ENCODE measurements at places on chromosomes 5 and 9.

DNA sequence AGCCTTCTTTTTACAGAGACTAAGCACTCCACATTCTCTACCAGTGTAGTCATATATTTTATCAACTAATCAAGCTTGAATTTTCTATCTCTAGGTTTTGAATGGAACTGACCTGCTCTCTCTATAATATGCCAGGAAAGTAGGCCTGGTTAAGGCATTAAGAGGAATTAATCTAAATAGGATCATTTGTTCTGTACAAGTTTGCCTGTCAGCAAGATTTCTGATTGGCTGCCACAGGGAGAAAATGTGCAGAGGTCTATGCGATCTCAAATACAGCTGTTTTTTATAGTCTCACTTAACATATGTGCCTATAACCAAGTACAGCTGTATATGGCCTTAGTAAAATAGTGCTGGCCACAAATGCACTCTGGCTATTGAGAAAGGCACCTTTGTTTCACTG, 418.8 kb downstream of the KDM4C start:
- no peak for DNase-seq

DNA sequence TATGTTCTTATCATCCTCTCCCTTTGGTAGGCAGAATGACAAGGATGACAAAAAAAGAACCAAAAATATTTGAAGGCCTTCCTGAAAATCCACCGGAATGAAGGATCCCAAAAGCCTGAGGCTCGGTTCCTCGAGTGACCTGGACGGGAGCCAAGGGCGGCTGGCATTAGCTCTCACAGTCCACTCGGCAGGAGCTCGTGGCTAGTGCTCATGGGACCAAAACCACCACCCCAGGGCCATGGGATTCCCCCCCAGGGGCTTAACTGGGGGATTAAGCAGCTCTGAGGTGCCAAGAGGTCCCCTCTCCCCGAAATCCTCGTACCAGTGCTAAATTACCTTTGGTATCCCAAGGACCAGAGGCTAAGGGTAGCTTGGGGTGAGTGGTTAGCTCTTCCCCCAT, 586 bp upstream of the PDZD2 start:
- no peak for DNase-seq

GRCh38 chr5:78328585-78329173, 31.7 kb upstream of the SCAMP1 start:
- DNase-seq: no peak

- DNase-seq: no peak
Measured at GRCh38 chr9:87334366-87334765, 163.3 kb upstream of the DAPK1 start.

DNA sequence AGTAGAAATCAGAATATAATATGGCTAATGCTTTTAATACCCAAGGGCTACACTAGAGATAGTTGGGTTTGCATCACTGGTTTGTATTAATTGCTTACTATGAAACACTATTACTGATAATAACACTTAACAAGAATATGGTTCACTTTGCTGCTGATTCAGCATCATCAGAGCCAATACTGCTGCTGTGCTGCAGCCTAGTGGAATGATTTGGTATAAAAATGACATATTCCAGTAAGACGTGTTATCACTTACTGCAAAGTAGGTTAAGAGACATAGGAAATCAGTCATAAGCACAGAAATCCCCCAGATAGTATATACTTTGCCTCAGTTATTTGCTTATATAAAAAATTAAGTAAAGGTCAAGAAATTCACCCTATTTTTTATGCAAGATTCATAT, 2.8 kb downstream of the CDH10 start:
- peak; percentile 46 for DNase-seq

GRCh38 chr5:148398698-148399121, 15.0 kb downstream of the FBXO38 start:
- DNase-seq: no peak

- peak; percentile 87 for DNase-seq
Measured at GRCh38 chr5:150058480-150059126, 27.8 kb downstream of the CSF1R start.

DNA sequence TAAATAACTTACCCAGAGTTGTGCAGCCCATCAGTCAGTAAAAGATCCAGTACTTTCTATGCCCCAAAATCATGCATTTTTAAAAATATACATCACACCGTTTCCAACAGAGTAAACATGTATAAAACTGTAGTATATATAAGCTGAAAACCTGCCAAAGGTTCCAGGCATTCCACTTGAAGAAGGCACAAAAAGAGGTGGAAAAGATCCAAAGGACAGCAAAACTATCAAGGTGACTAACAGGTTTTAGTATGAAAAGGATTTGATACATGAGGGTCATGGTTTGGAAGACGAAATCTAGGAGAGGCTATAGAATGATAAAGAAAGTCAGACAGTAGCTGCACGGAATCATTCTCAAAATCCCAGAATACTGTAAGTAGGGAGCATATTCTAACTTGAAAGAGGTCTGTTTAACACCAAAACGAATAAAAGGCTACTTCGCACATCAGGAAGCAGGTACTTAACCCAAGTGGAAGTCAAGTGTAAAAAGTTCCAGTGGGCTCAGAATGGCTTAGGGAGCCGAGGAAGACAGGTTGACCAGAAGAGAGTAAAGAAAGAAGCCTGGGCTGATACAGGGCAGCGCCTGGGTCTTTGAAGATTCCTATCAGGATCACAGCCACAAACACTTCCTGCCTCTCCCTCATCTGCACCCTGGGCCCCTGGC, 207.2 kb downstream of the ADAMTS12 start:
- DNase-seq: no peak

DNA sequence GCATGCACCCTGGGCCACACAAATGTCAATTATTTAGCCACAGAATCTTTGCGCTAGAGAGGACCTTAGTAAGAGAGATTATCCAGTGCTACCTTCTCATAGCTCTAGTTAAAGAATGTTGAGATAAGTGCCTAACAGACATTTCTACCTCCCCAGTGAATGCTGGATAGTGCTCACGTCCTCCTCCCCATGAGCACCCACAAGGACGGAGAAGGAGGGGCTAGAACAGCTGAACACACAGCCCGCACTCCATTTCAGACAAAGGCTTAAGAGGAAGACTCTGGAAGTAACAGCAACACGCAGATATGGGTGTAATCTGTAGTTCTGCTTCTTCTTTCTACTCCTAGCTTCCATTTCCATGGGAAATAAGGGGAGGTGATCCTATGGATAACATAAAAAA, 120.5 kb downstream of the FEM1C start:
- DNase-seq: no peak

DNA sequence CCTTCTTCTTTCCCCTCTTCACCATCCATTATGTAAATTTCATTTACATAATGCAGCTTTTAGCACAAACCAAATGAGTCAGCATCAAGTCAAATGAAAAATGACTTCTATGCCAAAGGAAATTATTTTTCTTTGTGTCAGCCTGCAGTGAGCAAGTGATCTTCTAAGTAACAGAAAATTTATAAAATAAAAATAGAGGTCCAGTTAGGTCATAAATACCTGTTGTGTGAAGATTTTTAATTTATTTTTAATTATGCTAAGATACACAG, 16.7 kb upstream of the THG1L start:
- DNase-seq: no peak

DNA sequence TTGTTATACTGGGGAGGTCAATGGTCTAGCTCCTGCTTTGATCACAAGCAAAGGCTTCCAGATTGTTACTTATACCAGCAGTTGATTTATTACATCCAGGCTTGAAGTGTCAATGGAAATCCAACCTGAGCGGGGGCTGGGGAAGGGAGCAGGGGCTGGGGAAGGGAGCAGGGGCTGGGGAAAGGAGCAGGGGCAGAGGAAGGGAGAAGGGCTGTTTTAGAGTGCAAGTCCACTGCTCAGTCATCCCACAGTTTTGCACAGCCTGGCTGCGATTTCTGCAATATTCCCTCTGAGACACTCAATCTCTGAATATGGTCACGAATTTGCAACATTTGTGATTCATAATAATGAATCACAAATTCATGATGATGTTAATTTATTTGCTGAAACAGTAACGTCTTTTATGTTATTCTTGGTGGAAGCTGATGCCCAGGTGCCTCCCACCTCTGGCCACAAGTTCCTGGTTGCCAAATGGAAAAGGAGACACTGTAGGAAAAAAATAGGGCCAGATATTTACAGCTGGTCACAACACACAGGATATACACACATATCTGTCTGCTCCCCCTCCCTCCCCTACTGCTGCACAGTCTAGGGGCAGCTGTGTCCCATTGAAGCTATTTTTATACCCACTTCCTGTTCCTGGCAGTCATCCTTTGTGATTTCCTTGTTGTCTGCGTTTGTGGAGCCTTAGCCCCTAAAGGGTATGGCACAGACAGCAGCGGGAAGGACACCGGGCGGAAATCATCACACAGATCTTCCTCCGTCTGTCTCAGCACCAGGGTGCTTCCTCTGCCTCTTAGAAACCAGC, 325.1 kb downstream of the GADD45G start:
- no peak for DNase-seq

- DNase-seq: peak; percentile 65
Measured at GRCh38 chr5:157978061-157978460, 119.1 kb upstream of the CLINT1 start.

GRCh38 chr9:111158363-111158762, 120.1 kb upstream of the LPAR1 start:
- no peak for DNase-seq

DNA sequence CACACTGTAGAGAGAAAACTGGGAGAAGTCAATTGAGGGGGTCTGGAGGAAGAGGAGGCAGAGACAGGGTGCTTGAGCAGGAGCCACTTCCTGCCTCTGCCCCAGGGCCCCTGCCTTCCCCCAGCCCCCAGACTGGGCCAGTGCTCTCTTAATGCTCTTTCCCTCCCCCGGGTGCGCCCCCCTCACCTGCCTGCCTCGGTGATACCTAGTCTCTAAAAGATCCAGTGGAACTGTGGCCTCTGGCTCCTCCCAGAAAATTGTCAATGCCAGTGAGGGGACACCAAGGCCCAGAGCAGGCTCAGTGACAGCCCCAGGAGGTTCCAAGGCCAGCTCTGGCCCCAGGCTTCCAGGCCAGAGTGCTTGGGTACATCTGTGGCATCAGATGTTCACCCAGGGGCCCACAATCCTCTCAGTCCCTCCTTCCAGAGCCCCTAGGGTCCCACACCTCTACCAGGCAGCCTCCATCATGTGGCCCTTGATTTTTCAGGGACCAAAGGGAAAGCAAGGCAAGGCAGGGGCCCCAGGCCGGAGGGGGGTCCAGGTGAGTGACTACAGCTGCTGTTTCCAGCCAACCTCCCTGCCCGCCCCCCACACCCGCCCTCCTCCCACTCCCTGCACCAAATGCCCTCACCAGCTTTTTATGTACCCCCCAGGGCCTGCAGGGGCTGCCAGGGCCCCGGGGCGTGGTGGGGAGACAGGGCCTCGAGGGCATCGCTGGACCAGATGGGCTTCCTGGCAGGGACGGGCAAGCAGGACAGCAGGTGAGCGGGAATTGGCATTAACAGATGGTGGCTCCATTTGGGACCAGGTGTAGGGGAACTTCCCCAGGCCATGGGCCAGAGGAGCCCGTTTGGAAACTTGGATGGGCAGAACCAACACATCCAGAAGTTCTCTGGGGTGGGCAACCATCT, 33.1 kb upstream of the ORM1 start:
- DNase-seq: no peak

GRCh38 chr9:125631391-125632085, 75.5 kb downstream of the MAPKAP1 start:
- DNase-seq: peak; percentile 50

- peak; percentile 75 for DNase-seq
Measured at GRCh38 chr5:8418049-8418426, 549.1 kb downstream of the MTRR start.

- DNase-seq: no peak
Measured at GRCh38 chr5:131488463-131488862, 146.6 kb downstream of the RAPGEF6 start.

- DNase-seq: peak; percentile 67
Measured at GRCh38 chr9:94809778-94810177, 83.3 kb downstream of the AOPEP start.

GRCh38 chr5:4191703-4192102, 596.1 kb downstream of the IRX1 start:
- DNase-seq: no peak

GRCh38 chr9:1775230-1775629, 239.9 kb upstream of the SMARCA2 start:
- no peak for DNase-seq

GRCh38 chr5:123720955-123721354, 209.0 kb downstream of the CSNK1G3 start:
- DNase-seq: peak; percentile 71

- peak; percentile 55 for DNase-seq
Measured at GRCh38 chr5:14591548-14591947, 10.0 kb downstream of the OTULINL start.

- DNase-seq: peak; percentile 47
Measured at GRCh38 chr9:137077010-137077747, at the start of gene UAP1L1. UAP1L1 (plus strand) TSS chr9:137077517; CDS start chr9:137077533, 16 bp downstream.

GRCh38 chr9:108017671-108018070, 528.1 kb upstream of the KLF4 start:
- no peak for DNase-seq

DNA sequence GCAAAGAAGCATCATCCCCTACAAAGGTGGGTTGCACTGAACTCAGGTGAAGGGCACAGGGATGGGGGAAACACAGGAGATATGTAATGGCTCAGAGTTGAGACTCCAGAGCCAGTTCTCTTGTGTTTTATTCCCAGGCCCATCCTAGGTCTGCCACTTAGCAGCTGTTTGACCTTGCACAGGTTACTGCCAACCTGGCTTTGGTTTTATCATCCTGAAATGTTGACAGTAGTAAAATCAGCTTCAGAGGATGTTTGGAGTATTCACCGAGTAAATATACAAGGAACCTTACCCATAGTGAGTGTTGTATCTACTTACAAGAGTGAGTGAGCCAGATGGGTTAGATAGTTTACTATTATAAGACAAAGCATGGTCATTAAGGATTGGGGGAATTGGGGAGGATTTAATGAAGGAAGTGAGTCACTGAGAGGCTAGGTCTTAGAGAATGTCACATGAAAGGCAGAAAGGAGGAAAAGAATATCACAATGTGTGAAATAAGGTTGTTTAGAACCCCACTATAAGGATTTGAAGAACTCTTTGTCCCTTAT, 141.3 kb downstream of the MAN2A1 start:
- DNase-seq: peak; percentile 74

GRCh38 chr5:56530626-56531138, 284.7 kb upstream of the MAP3K1 start:
- no peak for DNase-seq

GRCh38 chr5:95709967-95710650, 21.0 kb upstream of the RHOBTB3 start:
- DNase-seq: peak; percentile 33

Measured in kidney tubule cell (primary cell).